ENCODE measurements at places on chromosomes 7 and 10.

GRCh38 chr10:22611425-22612115 is 102.8 kb downstream of the PIP4K2A start:
- no peak for DNase-seq

- peak; percentile 31 for DNase-seq
These were observed 24.0 kb downstream of the WASL start for GRCh38 chr7:123724817-123725253.

DNA sequence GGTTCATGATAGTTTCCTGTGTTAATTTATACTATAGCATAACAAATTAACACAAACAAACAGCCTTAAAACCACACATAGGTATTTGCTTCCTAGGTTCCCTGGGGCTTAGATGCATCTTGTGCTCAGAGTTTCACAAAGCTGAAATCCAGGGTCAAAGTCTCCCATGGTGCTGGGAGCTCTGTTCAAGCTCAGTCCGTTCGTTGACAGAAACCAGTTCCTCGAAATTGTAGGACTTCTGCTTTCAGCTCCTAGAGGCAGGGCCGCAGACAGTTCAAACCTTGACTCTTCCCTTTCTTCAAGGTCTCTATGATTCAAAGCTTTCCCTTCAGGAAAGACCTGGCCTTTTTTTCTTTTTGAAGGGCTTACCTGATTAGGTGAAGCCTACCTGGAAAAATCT is 90.5 kb downstream of the VSTM2A start:
- no peak for DNase-seq

DNA sequence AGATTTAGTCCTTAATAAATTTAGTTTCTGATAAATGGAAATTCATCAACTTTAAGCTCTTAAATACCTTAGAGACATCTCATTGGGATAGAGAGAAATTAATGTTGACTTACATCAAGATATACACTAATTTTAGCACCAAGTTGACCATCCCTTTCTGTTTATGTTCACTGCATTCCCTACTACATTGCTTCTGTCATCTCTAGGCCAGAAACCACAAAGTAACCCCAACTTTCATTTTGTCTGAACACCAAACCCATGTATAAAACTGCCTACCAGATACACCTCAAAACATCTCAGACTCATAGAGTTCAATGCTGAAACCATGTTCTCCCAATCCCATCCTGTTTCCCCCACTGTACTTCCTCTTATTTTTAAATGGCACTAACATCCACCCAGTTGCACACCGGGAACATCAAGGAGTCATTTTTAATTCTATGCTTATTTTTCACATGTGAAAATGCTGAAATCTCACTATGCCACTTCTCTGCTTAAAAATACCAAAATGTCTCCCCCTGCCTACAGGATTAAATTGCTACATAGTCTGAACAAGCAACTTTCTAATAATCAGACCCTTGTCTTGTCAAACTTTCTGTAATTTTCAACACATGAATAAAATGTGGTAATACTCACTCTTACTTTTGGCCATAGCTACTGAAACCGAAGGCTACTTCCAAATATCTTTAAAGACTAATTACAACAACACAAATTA is 201.6 kb downstream of the SEMA3D start:
- no peak for DNase-seq

DNA sequence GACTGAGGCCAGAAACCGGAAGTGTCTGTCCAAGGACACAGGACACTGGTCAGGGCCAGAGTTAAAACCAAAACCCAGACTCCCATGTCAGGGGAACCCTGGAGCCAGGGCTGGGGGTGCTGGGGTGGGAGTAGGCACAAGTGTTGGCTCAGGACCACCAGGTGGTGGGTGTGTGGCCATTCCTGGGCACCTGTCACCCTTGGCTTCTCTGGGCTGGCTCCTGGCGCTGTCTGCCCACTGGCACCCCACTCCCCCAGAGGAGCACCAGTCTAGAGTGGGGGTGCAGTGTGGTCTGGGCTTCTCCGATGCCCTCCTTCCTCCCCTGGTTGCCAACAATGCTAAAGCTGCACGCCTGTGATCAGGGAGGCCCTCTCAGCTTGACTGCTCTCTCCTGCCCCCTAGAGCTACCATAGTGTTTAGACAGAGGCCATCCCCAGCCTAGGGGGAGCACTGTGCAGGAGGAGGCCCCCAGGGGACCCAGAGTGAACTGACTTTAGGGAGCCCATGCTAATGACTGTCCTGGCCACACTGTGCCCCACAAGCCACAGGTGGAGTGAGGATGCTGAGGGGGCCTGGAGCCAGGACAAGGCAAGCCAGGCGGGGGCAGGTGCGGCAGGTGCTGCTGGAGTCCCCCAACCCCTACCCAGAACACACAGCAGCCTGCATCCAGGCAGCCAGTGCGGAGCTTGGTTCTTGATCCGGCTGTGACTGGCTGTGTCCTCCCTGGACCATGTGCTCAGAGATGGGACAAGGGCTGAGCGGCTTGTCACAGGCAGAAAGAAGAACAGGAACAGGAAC is 11.0 kb downstream of the RASGEF1A start:
- DNase-seq, result peak; percentile 47

- no peak for DNase-seq
These were observed 24.3 kb downstream of the CAPZA2 start for GRCh38 chr7:116886543-116887156.

- DNase-seq, result no peak
These were observed 380.4 kb upstream of the SORCS1 start for GRCh38 chr10:107544706-107545520.

DNA sequence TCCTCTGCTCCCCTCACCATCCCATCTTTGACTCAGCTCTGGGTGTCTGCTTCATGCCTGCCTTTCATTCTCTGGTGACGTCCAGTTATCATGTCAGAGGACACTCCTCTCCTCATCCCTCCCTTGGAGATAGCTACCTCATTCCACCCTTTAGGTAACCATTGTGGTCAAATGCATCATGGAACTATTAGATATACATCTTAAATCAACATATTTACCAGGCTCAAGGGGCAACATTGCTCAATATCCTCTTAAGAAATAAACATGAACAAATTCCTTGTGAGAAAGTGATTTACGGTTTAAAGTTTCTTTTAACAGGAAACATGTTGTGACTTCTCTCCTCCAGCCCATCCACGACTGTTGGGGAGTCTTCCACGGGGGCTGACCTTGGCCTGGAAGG is 511.6 kb upstream of the IGFBP3 start:
- peak; percentile 88 for DNase-seq

DNA sequence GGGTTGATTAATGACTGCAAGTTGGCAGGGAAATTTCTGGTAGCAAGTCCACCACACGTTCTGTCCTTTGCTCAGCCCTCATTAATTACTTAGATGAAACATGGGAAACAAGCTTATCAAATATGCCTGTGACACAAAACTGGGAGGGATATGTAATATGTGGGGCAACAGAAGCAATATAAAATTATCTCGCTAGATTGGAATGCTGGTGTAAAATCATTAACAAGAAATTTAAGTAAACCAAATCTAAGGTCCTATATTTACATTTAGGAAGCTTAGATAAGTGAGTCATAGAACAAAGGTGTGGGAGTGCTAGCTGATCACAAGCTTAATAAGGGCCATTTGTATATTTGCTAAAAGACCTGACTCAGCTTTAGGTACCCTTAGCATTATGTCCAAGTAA is 23.5 kb downstream of the TRPV5 start:
- no peak for DNase-seq

DNA sequence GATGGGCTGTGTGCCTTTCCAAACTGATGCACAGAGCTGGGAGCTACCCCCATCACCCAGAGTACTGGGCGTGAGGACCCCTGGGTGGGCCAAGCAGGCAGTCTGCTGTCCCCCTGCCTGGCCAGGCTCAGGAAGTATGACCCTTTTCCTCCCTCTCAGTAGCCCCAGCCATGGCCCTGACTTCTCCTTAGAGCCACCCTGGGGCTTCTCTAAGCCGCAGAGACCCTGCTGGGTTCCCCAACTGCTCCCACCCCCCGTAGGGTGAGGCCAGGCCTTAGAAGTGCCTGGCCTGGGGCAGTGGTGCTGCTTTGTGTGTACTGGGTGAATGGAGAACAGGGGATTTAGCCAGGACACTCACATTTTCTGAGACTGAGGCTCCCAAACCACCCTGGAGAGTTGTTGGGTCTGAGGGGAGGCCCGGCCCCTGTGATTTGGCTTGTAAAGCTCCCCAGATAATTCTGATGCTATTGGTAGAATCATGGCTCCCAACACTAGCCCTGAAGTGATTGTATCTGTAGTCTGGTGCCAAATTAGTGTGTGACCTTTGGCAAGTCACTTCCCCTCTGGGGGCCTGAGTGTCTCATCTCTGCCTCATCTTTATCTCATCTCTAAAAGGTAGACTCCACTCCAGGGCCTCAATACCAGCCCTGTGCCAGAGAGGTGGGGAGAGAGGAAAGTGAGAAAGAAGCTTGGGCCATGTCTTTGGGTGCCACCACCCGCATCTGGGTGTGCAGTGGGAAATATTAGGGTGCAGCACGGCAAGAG is 99.7 kb upstream of the PPIF start:
- DNase-seq, result no peak

- DNase-seq, result no peak
These were observed 72.1 kb downstream of the INHBA start for GRCh38 chr7:41630741-41631140.

DNA sequence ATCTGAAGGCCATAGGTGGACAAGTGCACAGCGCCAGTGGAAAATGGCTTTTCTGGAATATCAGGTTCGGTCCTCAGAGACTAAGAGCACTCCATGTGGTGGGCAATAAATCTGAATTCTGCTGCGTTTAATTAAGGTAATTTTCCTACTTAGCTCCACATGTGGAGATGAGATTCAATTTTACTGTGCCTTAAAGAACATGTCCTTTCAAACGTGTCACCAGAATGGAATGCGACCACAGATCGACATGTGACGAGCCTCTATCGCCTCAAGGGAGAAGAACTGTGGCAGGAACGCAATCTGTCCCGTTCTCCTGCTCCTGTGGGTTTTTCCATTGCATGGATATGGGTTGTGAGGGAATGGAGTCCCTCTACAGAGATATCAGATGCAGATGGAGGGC is 205.3 kb upstream of the ZNF32 start:
- DNase-seq, result peak; percentile 65

DNA sequence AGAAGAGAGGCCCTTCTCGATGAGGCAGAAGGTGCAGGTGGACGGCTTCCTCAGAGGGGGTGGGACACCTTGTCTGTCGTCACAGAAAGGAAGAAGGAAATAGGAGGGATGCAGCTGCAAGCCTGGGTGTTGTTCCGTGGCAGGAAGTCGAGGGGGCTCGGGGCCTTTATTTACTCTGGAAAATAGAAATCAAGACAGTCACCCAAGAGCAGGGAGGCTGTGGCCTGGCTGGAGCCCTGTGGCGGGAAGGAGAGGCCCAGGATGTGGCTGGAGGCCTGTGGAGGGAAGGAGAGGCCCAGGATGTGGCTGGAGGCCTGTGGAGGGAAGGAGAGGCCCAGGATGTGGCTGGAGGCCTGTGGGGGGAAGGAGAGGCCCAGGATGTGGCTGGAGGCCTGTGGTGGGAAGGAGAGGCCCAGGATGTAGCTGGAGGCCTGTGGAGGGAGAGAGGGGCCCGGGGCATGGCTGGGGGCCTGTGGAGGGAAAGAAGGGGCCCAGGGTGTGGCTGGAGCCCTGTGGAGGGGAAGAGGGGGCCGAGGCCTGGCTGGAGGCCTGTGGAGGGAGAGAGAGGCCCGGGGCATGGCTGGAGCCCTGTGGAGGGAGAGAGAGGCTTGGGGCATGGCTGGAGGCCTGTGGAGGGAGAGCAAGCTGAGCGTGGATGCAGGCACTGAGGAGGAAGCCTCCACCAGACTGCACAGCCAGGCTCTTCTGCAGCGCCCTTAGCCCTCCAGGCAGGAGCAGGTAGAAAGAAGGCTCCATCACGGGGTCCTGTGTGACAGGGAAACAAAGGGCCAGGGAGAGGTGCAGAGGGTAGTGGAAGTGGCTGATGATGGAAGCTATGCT is 97.3 kb upstream of the SFMBT2 start:
- DNase-seq, result no peak

All from adipocyte (in vitro differentiated cells).